ENCODE measurements at places on chromosomes 7 and 10.

DNA sequence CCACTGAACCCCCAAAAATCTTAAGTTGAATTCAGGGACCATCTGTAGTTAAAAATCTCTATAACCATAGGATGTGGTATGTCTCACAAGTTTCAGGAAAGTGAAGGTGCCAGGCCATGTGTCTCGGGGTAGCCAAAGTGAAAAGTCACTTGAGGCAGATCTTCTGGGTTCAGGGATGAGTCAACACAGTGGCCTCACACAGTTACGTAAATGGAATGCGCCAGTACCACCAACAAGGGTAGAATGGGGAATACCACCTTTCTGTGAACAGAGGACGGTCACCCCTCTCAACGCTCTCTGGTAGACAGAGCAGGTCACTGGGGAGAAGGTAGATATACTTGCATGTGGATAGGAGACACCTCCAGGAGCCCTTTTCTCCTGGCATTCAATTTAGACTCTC, 71.4 kb downstream of the ELMO1 start:
- no peak for DNase-seq

DNA sequence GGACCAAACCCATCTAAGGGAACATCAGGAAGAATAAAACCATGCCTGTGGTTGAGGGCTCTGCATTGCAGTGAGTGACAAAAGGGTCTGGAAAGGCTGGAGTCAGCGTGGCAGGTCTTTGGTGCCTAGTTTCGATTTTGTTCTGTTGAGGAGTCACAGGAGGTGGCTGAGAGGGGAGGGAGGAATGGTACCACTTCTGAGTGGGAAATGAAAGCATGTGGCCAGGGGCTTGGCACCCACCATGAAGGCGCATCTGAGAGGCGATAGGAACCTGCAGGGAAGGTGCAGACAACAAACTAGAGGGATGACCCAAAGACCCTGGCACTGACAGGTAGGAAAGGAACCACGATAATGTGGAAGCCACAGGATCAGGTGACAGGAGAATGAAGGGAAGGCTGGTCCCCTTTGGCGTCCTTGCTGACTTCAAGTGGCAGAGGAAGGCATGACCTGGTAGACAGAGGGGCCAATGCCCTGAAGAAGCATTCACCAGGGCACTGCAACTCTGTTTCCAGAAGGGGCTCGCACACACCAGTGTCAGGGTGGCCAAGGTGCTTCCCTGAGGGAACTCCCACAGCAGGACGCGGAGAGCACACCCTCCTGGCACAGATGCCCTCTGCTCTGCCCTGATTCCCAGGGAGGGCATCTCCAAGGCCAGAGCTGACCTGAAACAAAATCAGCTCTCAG, 41.7 kb downstream of the HIPK2 start:
- no peak for DNase-seq

DNA sequence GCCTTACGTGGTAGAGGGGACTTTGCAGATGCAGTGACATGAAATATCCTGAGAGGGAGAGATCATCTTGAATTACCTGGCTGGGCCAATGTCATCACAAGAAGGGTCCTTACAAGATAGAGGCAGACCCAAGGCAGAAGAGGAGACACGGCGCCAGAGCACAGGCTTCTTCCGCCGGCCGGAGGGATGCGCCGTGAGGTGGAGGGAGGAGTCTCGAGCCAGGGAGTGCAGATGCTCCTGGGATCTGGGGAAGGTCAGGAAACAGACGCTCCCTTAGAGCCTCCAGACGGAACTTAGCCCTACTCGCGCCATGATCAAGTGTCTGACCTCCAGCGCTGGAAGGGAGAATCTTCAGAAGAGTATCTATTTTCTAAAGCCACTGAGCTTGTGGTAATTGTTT, 304.8 kb downstream of the GLRX3 start:
- DNase-seq = no peak

DNA sequence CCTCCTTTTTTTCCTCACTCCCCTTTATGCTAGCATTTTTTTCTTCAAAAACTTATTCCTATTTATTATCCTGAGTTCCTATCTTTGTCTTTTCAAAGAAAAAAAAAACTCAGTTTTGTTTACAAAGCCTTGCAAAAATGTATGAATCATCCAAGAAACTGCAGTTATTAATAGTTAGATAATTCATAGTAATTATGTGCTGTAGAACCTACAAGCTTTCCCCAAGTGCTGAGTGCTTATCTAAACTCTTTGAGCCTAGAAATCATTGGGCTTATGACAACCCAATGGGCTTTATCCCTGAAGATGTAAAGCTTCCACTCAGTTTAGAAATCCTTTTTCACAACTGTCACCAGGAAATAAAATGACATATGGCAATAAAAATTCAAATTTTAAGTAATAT, 145.9 kb upstream of the WNT16 start:
- no peak for DNase-seq

DNA sequence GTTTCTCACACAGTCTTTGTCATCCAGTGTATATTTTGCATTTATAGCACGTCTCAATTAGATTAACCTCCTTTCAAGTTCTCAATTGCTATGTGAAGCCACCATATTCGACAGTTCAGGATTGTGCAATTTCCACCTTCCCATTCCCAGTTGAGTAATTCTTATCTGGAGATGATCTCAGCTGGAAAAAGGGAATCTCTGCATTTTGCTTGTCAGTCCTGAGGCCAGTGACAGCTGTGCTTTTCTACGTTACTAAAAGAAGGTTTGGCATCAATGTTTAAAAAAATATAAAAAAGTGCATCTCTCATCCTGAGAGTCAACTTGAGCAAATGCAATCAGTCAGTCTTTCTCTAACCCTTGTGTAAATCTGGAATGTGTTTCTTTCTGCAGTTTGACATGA, 247.7 kb downstream of the PRKG1 start:
- no peak for DNase-seq

DNA sequence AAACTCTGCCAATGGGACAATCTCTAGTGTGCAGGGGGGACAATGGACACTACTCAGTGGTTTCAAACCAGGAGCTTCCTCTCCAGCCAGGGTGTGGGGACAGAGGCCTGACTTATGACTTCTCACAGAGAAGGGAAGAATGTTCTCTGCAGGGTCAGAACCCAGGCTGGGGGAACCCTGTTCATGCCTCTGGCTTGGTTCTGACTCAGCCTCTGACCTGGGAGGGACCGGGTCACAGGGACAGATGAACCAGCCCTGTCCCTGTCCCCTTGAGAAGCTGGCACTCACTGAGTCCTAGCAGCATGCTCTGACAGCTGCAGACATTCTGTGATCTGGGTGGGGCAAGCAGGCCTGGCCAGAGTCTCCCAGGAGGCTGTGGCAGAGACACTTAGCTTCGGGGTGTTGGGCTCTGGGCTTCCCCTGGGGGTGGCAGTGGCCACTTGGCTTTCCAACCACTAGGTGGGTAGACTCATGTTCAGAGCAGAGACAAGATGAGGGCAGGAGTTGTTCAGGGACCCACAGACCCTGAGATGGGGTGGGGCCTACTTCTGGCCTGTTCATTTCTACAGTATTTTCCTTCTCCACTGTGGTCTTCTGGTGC, 13.6 kb downstream of the TSPAN15 start:
- DNase-seq = no peak

GRCh38 chr10:128542659-128543058, 416.4 kb upstream of the MKI67 start:
- DNase-seq = no peak

DNA sequence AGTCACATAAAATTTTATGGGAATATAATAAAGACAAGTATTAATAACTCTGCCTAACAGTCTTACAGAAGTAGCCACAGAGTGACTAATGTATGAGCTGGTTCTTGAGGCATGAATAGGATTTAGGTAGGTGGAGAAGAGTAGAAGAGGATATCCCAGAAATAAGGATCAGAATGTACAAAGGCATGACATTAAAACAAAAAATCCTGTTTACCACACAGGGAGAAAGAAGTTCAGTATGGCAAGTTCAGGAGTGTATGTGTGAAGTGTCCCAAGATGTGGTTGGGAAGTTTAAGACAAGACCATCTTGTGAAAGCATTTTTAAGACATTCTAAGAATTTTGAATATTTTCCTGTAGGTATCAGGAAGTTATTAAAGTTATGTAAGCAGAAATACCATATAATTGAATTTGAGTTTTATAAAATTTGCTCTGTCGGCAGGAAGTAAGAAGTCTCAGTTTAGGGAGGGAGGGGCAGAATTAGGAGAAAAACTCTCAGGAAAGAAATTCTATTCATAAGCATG, 64.7 kb upstream of the CAV2 start:
- DNase-seq = no peak

DNA sequence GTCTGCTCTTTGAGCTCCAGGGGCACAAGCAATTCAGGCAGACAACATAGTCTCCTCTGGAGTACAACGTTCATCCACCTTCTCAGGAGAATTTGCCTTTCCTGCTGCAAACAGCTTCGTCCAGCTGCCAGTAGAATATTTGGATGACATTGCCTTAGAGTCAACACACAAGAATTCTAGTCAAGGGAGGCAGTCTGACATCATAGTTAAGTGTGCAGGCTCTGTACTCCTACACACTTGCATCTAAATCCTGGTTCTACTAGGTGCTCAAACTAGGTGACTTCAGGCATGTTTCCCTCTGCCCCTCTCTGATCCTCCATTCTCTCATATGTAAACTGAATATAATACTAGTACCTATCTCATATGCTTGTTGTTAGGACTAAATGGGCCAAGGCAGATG, 314.8 kb downstream of the HPSE2 start:
- no peak for DNase-seq

DNA sequence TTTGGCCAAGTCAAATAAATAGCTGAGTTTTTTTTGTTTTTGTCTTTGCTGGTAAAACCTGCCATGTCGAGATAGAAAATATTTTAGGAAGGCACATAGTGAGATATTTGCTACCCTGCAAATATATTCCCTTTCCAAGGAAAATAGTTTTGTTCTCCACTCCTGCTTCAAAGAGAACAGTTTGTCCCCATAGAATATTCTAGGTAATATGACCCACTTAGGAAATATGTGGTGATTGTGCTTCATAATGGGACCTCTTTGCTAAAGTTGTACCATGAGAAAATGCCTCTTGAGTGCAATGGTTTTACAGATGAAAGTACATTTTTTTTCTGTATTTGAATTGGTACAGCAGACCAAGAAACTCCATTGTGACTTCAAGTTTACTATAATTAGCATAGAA, 41.6 kb downstream of the SMNDC1 start:
- no peak for DNase-seq

GRCh38 chr10:132705173-132705572, 80.8 kb downstream of the NKX6-2 start:
- no peak for DNase-seq

GRCh38 chr7:94901981-94902380, 5.4 kb upstream of the PPP1R9A start:
- no peak for DNase-seq

GRCh38 chr7:17700138-17700537, 240.2 kb downstream of the SNX13 start:
- no peak for DNase-seq

DNA sequence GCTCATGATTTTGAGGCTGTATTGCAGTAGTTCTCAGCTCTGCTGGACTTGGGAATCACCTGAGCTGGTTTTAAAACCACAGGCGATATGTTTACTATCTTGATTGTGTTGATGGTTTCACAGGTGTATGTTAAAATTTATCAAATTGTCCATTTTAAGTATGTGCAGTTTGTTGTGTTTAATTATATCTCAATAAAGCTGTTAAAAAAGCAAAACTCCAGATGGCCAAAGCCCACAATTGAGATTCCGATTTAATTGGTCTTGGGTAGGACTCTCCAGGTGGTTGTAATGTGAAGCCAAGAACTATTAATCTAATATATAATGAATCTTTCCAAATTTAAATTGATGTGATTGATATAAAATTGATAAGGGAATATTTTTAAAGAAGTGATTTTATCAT, 48.6 kb downstream of the NRCAM start:
- no peak for DNase-seq

DNA sequence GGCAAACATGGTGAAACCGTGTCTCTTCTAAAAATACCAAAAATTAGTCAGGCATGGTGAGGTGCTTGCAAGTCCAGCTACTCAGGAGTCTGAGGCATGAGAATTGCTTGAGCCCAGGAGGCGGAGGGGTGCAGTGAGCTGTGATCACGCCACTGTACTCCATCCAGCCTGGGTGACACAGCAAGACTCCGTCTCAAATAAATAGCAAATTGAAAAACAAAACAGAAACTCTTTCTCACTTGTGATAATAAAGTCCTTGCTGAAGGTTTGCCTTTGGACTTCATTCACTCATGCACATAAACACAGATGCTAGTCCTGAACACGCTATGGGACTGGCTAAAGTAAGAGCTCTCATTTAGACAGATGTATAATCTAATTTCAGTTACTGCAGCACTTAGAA, 37.6 kb downstream of the ANK3 start:
- DNase-seq = no peak

GRCh38 chr10:130338636-130339024, 202.4 kb downstream of the GLRX3 start:
- DNase-seq = no peak

DNA sequence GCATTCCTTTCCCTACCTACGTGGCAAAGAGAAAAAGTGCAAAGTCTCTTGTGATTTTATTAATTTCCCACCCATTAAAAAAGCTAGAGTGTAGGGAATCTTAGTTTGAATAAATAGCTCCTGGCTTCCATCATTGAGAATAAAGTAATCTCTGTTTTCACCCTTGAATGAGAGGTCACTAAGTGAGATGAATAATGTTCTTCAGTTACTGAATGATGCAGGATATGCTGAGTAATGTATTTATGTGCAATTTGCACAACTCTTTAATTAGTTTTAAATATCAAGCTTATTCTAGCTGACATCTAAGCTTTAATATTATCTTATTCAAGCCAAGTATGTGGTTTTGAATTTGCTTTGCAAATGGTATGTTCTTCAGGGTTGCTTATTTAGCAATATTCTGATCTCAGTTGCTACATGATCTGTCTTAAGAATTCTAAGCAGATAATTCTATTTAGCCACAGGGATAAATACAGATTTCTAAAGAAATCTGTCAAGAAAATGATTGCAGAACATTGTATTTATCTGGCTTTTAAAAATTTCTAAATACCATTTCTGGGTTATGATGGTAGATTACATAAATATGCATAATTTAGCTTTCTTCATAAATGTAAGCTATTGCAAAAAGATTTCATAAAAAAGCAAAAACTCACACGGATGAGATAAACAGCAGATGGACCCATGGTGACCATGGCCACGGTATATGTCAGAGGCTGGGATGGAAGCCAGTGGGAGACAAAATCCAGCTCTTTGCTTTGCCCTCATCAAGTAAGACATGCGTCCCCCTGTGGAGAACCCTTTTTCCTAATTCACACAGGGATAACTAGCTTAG, 141.0 kb downstream of the MACC1 start:
- DNase-seq = no peak

DNA sequence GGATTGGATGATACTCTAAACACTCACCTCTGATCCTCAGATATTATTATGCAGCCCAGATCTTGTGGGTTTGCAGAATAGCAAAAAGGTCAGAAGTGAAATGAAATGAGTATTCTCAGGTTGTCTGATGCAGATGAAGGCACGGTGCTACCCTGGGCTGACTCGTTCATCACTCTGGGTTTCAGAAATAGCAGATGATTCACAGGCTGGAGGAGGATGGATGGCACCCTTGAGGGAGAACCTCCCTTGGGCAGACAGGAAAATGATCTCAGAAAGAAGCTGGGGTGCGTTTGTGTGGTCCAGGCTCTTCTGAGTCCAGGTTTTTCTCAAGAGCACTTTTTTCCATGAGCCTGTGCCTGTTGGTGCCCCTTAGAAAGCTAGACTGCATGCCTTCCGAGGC, 515.8 kb upstream of the MKI67 start:
- no peak for DNase-seq

- no peak for DNase-seq
Measured at GRCh38 chr10:95741807-95742467, 14.0 kb upstream of the ENTPD1 start.

- DNase-seq = no peak
Measured at GRCh38 chr10:133238466-133238804, 780 bp downstream of the VENTX start.
